ENCODE measurements at places on chromosomes 13 and 19.

DNA sequence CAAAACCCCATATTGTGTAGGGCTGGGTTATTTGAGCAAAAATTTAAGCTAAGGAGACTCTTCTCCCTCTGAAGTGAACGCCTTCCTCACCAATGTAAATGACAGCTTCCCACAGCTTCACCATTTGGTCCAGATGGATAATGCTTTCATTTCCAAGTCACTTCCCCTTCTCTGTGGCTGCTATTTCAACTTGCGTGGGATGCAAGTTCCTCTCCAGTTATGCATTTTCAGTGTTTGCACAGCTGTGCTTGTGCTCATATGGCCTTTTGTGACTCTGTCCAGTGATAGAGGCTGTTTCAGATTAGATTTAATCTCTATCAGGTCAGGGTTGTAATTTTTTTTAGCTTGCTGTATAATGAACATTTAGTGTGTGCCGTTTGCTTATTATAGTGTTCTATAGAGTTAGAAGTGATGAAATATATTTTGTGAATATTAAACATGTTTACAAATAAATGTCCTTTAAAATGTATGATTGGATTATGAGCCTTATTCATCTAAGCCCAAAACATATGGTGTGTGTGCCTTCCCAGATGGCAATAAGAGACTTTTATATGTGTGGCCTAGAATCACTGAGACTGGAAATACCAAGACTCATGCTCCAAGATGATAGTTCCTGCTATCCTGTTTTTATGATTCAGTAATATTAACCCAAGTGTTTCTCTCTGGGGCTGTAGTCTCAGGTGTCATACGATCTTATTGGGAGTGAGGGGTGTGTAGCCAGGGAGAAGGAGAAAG lies 86.6 kb downstream of the TNFRSF19 start:
- DNase-seq, result no peak

GRCh38 chr13:108895220-108895704 lies 265.9 kb downstream of the MYO16 start:
- DNase-seq, result no peak

DNA sequence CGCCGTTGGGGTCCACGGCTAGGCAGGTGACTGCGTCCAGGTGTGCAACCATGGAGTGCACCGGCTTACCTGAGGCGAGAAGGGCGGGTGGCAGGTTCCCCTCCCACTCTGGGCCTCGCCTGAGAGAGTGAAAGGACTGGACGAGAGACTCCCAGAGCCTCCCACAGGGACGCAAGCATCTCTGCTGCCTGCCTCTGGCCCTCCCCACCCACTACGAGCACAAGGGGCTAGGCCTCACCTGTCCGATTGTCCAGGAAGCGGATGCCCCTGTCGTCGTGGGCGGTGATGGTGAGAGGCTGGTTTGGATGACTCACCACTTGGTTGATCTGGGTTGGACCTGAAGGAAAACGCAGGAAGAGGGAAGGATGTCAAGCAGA lies 5.1 kb upstream of the PRKD2 start:
- no peak for DNase-seq

GRCh38 chr13:112779856-112780604 lies 90.2 kb downstream of the ATP11A start:
- no peak for DNase-seq

DNA sequence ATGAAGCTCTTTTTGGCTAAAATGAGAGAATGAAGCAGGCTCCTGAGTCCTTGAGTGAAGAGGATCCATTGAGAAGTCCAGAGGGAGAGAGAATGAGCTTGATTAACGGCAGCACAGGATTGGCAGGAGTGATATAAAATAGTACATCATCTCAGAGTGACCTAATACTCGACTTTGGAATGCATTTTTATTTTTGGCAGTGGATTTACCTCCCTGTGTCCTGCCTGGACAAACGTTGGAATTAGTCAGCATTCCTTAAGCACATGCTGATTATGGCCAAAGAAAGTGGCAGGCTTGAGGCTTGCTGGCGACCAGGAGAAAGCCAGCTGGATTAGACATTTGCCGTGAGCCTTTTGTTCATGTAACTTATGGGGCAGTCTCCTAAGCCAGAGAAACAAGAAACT lies 22.9 kb downstream of the LRCH1 start:
- DNase-seq, result no peak
